ENCODE measurements at places on chromosomes 6 and 20.

DNA sequence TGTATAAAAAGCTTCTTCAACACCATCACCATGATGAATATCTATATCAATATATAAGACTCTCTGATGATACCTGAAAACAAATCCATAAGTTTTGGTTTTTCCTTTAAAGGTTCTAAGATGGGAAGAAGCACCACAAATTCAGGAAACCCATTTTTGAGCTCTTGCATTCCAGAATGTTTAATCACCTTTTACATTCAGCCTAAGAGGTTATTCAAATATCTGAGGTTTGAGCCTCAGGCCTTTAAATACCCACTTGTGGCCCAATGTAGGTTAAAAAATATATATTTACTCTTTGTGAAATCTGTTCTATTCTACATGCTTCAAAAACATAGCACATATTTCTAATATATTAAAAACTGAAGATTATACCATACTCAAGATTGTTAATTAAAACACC, 17.6 kb downstream of the HDAC2 start:
- no peak for DNase-seq

- no peak for DNase-seq
These were observed 133.9 kb downstream of the MMUT start for GRCh38 chr6:49329186-49329585.

- DNase-seq, result no peak
These were observed 11.0 kb upstream of the RAD21L1 start for GRCh38 chr20:1214838-1215261.

DNA sequence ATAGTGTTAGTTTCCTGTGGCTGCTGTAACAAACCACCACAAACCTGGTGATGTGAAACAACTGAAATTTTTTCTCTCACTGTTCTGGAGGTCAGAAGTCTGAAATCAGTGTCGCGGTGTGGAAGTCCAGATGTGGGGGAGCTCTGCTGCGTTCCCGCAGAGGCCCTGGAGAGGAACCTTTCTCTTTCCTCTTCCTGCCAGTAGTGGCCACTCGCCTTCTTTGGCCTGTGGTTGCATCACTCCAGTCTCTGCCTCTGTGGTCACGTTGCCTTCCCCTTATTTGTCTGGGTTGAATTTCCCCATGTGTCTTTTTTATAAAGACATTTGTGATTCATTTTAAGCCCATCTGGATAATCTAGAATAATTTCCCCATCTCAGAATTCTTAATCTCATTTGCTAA, 295.5 kb upstream of the FLRT3 start:
- DNase-seq, result no peak

DNA sequence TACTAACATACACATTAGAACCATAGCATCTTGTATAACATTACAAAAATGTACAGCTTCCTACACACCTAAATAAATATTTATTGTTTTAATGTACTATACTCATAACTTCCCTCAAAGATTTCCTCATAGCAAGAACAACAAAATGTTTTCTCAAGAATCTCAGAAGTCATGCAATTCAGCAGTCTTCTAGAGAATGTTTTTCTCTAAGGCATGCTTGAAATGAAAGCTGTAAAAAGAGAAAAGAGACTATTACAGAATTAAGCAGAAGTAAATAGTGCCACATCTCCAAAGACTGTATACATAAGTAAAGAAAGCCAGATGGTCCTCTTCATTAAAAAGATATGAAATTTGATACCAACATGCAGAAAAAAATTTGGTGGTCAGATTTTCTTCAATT, 672.2 kb downstream of the EPM2A start:
- DNase-seq, result no peak

DNA sequence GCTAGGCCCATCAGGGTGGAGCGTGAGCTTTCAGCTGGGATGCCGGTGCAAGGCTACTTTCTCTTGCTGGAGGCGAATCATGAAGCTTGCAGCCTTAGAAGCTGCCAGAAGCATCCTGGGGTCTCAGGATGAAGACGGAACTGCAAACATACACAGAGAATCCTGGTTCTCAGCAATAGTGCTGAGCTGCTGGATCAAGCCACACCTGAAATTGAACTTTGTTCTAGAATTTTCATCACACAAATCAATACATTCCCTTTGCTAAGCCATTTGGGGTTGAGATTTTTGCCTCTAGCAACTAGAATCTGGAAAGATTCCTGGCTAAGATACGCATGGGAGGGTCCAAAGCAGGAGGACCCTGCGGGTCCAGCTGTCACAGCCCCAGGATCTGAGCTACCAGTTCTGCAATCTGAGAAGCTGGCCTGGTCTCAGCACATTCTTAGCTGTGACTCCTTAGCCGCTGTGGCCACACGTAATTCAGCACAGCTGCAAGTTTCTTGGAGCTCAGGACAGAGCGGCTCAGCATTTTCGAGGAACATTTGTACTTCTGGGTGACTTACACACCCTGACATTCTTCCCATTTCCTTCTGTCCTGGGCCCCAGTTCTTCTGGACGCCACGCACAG, 6.6 kb upstream of the ARFGAP1 start:
- DNase-seq, result no peak

- peak; percentile 92 for DNase-seq
These were observed 114.5 kb downstream of the SLC22A3 start for GRCh38 chr6:160462551-160463109.

GRCh38 chr6:167704396-167704901, 122.3 kb upstream of the AFDN start:
- no peak for DNase-seq

- peak; percentile 78 for DNase-seq
These were observed 265.1 kb upstream of the CEP162 start for GRCh38 chr6:84492241-84493165.

DNA sequence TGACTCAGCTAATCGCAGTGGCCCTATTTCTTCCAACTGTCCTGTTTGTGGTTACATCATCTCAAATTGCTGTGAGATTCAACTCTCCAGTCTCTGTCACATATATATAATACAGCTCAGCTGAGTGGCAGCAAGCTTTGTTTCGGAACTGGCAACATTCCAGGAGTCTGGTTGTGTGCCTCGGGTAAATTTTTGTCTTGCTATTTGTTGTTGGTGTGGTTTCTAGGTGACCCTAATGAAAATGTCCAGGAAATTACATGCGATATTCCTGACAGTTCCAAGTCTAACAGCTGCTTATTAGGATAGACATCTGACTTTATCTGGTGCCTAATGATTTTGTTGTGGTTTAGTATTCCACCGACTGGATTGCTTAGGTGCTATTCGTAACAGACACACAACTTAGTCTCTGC, 581.8 kb downstream of the CD109 start:
- DNase-seq, result peak; percentile 91

GRCh38 chr6:43798688-43799444, 28.9 kb downstream of the VEGFA start:
- DNase-seq, result peak; percentile 69

- no peak for DNase-seq
These were observed 3.5 kb upstream of the DDR1 start for GRCh38 chr6:30880698-30881252.

- no peak for DNase-seq
These were observed 137.6 kb upstream of the ATXN1 start for GRCh38 chr6:16898640-16899396.

GRCh38 chr20:54174457-54175175, 830 bp upstream of the CYP24A1 start:
- DNase-seq, result no peak

DNA sequence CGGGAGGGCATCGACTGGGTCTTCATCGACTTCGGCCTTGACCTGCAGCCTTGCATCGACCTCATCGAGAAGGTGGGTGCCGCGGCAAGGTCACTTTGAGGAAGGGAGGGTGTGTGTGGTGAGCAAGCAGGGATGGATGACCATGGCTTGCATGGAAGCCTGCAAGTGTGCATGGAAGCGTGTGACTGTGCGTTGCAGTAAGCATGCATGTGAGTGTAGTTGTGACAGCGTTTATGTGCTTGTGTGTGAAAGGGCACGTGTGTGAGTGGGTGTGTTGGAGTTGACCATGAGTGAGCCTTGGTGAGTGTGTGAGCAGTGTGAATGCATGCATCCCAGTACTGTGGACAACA, 32.5 kb downstream of the MYH7B start:
- no peak for DNase-seq

- no peak for DNase-seq
These were observed 6.8 kb downstream of the NQO2 start for GRCh38 chr6:3006476-3006875.

DNA sequence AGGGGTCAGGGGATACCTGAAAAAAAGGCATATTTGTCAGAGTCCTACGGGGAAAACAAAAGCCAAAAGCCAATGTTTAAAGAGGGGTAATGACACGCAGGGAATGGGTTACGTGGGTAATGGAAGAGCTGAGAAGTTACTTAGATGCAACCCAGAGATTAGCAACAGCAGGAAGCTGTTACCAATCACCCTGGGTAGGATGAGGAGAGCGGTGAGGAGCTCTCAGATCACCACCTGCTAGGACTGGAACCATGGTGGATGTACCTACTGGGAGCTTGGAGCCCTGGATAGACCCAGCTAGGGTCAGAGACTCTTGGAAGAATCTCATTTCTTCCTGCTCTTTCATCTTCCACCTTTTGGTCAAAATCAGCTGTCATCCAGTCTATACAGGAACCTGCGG, 51.2 kb upstream of the RNF24 start:
- no peak for DNase-seq

DNA sequence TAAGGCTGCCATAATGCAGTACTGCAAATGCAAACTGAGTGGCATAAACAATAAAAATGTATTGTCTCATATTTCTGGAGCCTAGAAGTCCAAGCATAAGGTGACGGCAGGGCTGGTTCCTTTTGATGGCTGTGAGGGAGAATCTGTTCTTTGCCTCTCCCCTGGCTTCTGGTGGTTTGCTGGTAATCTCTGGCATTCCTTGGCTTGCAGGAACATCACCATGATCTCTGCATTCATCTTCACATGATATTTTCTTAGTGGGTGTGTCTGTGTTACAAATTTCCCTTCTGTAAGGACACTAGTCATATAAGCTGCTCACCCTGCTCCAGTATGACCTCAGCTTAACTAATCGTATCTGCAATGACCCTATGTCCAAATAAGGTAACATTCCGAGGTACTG, 1104.2 kb upstream of the CITED2 start:
- no peak for DNase-seq

DNA sequence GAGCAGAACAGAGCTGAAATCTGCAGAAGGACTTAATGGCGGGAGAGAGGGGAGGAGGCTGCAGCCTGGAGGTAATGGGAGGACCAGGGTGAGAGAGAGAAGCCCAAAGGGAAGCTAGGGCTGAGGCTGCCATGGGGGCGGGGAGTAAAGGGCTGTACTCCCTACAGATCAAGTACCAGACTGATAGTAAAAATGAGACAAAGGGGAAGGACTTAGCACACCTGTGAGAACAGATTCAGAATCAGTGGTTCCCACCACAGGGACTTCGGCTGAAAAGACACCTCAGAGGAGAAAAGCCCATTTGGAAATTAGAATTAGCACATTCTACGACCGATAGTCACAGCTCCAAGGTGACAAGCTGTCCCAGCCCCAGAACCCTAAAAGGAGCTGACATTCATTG, 6.4 kb upstream of the TBXT start:
- DNase-seq, result no peak

GRCh38 chr20:483815-484644, 21.7 kb upstream of the TBC1D20 start:
- no peak for DNase-seq

DNA sequence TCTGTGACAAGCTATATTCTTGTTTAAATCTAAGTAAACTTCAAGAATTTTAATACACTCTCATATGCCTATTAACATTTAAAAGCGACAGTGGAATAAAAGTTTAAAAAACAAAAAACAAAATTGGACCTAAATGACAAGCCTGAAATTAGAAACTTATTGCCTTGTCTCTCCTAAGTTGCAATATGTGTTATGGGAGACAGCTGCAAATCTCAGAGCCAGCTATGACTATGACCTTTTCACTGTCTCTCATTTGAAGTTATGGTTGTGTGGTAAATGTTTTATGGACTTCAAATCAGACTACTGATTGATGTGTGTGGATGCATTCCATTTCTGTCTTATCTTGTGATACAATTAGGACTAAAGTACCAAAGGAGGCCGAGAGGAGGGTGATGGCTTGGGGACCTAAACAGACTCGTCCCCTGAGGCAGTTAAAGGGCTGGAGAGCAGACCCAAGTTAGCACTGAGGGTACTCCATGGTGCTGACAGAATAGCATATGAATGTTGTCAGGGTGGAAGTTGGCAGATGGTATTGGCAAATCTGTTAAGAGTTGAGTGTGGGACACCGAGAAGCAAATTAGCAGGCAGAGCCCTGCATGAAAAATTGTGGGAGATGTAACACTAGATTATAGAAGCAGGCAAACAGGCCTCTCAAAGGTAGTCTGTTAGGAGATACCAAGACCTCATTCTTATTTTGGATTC, 930.1 kb upstream of the MAN1A1 start:
- DNase-seq, result no peak

DNA sequence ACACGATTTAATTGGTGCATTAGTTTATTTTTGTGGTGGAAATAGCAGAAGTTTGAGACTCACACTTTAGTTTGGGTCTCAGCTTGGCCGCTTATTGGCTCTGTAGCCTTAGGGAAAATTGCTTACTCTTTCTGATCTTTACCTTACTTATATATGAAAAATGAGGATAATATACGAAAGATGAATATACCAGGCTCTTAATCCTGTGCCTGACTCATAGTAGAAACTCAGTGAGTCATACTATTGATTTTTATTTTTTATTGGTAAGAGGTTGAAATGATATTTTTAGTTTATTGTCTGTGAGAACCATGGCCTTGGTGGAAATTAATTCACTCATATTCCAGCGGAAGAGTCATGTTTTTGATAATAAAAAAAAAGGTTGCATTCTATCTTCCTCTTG, 11.2 kb downstream of the DOK5 start:
- DNase-seq, result no peak

DNA sequence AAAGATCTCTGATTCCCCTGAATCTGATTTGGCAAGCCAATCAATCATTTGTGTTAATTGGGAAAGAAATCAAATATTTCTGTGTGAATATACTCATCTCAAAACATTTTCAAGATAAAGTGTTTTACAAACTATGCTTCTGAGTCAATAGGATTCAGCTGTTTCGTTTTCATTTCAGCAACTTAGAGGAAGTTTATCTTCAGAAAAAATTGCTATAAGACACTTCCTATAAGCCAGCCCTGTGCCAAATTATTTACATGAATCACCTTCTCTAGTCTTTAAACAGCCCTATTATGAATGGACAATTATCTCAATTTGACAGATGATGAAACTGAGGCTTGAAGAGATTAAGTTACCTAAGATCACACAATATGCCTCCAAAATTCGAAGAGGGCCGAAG, 10.9 kb downstream of the DEFB129 start:
- no peak for DNase-seq

DNA sequence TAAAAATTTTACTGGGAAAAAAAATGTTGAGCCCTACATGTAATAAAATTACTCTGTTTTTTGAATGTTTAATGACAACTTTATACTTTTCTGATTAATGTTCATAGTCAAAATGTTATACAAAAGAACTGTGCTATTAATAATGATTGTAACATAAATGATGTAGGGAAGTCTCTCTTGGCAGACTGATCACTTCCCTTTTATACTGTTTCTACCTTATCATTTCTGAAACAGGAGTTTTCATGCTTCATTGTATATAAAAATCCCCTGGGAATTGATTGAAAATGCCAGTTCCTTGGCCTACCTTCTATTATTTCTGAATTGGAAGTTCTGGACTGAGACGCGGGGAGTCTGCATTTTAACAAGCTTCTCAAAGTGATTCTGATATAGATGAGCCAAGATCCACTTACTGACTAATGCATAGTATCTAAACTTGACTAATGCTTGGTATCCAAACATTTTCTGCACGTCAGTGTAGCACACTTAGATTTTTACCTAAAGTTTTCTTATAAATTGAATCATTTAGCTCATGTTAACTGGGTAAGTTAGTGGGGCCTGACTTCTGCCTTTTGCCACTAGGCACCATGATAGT, 7.2 kb upstream of the HDAC2 start:
- DNase-seq, result no peak

All from lung microvascular endothelial cell (primary cell).